ENCODE measurements at places on chromosomes 12 and 14.

- DNase-seq, result no peak
Observed at GRCh38 chr12:46432325-46432724, 59.8 kb upstream of the SLC38A2 start.

GRCh38 chr14:103606963-103607668 lies 21.9 kb upstream of the KLC1 start:
- DNase-seq, result peak; percentile 91

GRCh38 chr12:120402217-120402616 lies 33.3 kb upstream of the MSI1 start:
- DNase-seq, result no peak

DNA sequence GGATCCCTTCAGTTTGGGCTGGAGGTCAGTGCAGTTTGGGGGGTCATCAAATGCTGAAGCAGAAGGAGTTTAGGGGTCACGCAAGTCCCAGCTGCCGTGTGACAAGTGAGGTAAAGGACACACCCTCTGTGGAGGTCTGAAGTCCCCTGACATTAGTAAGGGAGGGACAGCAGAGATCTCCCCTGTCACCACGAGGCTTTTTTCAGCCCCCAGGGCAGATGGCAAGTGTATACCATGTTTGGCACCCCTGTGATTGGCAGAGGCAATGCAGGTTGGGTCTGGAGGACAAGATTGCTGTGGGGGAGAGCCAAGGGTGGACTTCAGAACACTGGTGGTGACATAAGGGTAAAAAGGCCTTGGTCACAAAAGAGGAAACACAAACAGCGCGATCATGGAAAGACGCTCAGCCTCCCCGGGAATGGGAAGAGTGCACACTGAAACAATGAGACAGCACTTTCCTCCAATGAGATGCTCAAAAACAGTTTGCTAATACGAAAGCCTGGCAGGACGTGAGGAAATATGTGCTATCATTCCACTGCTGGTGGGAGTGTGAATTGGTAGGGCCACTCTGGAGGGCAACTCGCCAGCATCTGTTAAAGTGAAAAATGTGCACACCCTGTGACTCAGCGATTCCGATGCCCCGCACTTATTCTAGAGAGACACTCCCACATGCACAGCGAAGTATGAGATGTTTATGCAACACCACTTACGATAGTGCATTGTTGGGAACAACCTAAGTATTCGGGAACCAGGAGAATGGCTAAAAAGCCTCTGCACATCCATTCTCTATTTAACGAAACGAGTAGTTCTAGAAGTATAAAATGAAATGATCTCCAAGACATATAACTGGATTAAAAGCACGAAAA lies 14.4 kb upstream of the CD27 start:
- DNase-seq, result peak; percentile 99

GRCh38 chr14:26687301-26687837 lies 89.5 kb upstream of the NOVA1 start:
- DNase-seq, result no peak

DNA sequence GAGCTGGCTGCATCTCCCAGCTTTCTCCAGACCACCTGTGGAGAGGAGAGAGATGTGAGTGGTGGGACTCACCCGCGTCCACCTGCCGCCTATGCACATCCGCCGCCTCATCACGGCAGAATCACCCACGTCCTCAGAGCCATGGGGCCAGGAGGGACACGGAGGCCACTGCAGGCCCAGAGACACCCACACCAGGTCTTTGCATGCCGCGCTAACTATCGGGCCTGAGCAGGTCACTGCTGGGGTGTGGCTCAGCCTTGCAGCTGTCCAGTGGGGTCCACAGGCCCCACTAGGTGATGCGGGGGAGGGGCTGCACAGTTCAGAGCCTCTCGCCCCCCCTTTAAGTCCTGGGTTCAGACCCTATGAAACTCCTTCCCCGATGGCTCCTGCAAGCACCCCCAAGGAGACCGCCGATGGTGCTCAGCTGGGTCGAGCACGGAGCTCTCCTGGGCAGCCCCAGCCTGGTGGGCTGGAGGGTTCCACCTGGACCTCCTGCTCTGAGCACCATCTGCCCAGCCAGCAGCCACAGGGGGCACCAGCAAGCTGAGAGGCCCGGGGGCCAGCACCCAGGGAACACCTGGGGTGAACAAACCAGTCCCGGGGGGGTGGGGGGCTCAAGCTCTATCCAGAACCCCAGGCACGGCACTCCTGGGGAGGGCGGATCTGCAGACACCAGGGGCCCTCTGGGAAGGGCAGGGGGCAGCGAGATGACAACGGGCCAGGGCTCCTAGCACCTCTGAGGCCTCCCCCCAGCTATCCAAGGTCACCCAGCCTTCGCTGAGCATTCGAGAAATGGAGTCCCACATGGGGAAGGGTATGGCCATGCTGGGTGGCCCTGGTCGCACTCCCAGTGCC lies 34.3 kb downstream of the CCNK start:
- no peak for DNase-seq

GRCh38 chr12:57837864-57838562 lies 8.5 kb downstream of the CTDSP2 start:
- no peak for DNase-seq

DNA sequence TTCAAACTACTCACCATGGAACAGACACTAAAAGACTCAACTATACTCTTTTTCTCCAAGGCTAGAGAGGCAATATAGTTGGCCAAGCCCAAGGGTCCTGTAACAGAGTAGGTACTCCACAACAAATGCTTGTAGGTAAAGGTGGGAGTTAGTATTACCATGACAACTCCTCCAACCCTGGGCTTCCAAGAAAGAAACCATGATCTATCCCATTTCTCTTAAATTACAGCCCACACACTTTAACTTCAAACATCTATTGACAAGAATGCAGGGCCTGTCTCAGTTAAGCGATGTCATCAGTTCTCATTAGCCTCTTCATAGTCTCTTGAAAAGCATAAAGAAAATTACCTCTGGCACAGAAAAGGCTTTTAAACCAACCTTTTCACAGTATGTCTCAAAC lies 25.0 kb downstream of the ERH start:
- DNase-seq, result no peak

GRCh38 chr12:92278378-92278828 lies 132.8 kb upstream of the BTG1 start:
- DNase-seq, result no peak

- no peak for DNase-seq
Observed at GRCh38 chr12:41743835-41744234, 400.8 kb downstream of the GXYLT1 start.

DNA sequence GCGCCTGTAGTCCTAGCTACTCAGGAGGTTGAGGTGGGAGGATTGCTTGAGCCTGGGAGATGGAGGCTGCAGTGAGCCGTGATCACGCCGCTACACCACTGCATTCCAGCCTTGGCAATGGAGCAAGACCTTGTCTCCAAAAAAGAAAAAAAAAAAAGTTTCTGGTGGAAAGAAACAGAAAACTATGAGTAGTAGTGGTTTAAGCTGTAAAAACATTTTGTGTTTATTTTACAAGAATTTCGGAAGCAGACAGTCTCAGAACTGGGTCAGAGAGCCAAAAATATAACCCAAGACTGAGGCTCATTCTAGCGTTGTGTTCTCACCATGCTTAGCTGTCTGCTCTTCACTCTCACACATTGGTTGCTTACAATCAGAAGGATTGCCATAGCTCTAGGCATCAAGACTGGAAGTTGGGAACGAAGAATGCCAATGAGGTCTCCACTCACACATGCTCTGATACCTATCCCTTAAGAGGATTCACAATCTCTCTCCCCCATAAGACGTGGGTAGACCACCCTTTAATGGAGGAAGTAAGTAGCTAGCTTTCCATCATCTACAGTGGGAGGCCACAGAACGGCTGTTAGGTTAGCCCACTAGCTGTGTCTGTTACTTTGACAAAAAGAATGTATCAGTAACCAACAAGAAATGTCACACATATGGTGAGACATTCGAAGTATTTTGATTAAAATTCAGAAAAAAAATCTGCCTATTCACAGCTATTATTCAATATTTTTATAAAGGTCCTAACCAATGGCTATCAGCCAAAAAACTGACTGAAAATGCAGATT lies 117.6 kb upstream of the RASSF8 start:
- DNase-seq, result no peak

DNA sequence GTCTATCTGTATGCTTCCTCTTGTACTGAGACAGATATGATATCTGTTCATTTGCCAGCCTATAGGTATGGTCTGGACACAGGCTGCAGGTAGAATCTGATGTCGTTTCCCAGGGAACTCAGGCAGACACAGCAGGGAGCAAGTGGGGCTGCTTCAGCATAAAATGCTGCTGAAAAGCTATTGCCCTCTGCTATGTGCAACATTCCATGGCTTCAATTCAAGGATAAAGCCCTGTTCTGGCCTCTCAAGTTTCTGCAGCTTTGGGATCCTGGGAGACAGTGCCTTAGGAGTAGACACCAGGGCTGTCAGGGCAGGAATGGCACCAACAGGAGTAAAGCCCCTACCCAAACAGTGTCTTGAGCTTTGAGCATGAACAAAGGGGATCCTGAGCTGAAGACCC lies 173.5 kb downstream of the SLC41A2 start:
- no peak for DNase-seq

DNA sequence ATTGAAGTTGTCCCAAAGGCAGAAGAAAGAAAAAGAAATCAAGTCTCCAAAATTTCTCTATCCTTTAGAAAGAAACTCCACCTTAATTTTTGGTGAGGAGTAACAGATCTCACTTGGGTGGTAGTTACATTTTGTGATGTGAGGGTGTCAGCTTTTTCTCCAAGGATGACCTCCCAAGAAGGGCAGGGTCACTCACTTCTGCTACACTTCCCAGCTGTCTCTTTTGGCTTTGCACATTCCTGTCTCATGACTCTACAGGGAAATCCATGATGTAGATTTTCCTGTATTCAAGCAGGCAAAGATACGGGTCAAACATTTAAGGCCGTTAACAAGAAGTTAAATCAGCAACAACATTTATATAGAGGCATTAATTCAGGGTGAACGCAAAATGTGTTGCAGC lies 1016.4 kb downstream of the NRXN3 start:
- no peak for DNase-seq

DNA sequence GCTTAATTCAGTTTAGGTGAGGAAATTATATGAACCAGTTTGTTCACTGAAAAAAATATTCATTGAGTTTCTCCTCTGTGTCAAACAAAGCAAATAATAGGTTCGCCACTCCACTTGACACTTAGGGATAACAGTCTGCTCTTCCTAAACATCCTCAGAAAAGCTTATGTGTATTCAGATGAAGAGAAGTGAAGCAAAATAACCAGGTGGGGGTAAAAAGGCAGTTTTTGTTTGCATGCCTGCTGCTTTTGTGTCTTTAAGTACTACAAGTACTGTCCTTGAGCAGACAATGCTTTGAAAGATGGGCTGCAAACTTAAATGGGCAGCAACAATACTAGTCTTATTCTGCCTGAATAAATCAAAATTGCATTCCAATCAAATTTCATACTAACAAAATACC lies 910.7 kb upstream of the MDGA2 start:
- DNase-seq, result no peak

GRCh38 chr12:98409548-98409947 lies 105.8 kb upstream of the TMPO start:
- no peak for DNase-seq

DNA sequence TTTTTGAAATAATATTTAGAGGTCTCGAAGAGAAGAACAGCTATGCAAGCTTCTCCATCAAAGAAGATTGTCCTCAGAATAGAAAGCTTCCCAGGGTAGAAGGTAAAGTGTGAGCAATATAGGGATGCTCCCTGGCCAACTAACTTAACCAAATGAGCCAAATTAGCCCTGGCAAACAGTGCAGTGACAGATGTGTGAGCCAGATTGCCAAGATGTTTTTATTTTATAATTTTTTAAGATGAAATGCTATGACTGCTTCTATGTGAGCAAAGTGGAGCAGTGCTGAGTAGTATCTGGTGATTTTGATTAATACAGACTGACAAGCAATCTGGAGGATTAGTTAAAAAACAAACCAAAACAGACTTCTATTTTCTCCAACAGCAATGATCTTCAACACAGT lies 202.1 kb downstream of the NOVA1 start:
- DNase-seq, result no peak

- no peak for DNase-seq
Observed at GRCh38 chr12:104682790-104683279, 226.1 kb downstream of the CHST11 start.

GRCh38 chr14:87002776-87003175 lies 990.2 kb downstream of the GALC start:
- DNase-seq, result no peak

GRCh38 chr12:85310456-85311076 lies 30.5 kb downstream of the ALX1 start:
- DNase-seq, result no peak

DNA sequence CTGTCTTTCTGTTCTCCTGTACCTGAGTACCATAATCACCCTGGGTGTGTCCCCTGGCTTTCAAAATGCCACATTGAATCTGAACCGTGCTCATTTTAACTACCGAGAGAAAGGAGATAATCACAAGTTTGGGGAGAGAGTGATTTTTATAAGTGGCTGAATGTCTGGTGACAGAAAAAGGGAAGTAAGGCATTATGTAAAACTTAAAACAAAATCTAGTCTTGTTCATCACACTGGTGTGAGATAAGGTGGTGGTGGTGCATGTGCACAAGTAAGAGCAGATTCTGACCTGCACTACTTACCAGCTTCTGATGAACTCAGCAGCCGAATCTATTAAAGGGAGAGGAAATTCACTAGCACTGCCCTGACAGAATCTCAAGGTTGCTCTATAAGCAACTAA lies 56.3 kb downstream of the SPPL3 start:
- no peak for DNase-seq

DNA sequence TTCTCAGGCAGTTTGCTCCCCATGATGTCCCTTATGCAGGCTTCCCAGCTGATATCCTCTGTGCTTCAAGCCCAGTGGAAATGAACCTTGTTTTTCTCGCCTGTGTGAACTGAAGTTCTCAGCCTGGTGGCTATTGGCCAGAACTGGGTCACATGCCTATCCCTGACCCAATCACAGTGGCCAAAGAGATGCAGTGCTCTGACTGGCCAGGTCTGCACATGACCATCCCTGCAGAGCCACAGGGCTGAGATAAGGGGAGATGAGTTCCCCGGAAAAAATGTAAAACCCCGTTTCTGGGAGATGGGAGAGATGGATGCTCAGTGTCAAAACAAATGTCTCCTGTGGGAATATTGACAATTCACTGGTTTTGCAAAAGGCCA lies 34.7 kb upstream of the FZD10 start:
- DNase-seq, result no peak

DNA sequence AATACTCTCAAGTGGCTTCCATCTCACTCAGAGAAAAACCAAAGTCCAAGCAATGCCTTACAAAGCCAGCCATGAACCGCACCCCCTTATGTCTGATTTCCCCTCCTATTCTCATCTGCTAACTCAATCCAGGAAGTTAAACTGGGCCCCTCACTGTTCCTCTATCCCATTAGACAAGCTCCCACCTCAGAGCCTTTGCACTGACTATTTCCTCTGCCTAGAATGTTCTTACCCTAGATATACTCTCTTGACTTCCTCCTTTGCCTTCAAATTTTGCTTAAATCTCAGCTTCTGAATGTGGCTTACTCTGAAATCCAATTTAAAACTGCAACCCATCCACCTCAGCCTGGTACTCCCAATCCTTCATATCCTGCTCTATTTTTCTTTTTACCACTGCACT lies 257.0 kb upstream of the USP15 start:
- DNase-seq, result no peak

DNA sequence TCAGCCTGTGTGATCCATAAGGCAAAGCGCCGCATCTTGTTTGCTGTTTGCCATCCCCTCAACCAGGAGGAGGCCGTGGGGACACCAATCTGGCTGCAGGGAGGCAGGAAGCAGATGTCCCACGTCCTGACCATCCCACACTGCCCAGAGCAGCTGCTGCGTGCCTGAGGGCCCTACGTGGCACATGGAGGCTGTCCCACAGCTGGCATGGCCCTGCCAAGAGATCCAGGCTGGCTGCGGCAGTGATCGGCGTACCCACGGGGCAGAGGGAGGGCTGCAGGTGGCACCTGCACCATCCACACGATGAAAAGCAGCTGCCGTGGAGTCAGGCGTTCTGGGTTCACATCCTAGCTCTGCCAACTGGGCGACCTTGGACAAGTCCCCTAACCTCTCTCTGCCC lies 42.0 kb downstream of the NCOR2 start:
- no peak for DNase-seq
